ENCODE measurements at places on chromosomes 1 and 21.

- no peak for DNase-seq
Measured at GRCh38 chr1:54234284-54234683, 34.3 kb downstream of the MRPL37 start.

- DNase-seq = peak; percentile 33
Measured at GRCh38 chr1:171081314-171081753, 9.4 kb upstream of the FMO3 start.

DNA sequence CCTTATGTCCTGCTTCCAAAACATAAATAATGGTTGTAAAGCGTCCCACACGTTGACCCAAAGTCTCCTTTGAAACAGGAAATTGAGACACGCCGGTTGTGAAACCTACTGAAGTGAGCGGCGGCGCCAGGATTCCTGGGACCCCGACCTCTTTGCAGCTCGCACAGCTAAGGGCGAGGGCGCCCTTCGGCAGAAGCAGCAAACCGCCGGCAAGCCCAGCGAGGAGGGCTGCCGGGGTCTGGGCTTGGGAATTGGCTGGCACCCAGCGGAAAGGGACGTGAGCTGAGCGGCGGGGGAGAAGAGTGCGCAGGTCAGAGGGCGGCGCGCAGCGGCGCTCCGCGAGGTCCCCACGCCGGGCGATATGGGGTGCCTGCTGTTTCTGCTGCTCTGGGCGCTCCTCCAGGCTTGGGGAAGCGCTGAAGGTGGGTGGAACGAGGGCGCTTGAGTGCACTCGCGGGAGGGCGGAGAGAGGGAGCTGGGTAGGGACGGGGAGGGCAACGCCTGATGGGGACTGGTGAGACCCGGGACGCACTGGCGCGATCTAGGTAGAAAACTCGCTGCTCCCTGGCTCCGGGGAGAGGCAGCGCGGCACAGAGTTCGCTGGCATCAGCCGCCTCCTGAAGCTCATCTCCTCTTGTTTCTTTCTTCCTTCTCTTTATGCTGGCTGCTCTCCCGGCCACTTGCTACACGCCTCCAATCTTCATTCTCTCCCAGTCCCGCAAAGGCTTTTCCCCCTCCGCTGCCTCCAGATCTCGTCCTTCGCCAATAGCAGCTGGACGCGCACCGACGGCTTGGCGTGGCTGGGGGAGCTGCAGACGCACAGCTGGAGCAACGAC, at the start of gene CD1D:
TSS of gene CD1D (plus strand) at position 155 of the 836 bp plus-strand sequence. CDS start at position 362, 207 bp downstream.
- no peak for DNase-seq

DNA sequence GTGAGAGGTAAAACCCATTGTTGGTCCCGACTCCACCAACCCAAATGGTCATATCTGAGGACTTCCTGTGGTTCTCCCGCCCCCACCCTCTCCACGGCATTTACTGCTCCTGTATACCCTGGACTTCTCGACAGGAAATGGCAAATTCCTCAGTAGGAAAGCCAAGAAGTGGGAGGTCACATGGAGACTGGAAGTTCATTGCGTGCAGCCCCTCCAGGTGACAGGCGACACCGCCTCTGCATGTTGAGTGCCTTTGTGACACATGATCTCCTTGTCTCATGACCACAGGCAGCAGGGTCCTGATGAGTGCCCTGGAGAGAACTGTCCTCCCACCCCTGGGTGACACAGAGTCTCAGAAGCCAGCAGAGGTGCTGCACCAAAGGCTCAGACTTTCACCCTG, 24.2 kb downstream of the ERG start:
- DNase-seq = no peak

GRCh38 chr1:5887349-5887970, 104.8 kb downstream of the NPHP4 start:
- no peak for DNase-seq

DNA sequence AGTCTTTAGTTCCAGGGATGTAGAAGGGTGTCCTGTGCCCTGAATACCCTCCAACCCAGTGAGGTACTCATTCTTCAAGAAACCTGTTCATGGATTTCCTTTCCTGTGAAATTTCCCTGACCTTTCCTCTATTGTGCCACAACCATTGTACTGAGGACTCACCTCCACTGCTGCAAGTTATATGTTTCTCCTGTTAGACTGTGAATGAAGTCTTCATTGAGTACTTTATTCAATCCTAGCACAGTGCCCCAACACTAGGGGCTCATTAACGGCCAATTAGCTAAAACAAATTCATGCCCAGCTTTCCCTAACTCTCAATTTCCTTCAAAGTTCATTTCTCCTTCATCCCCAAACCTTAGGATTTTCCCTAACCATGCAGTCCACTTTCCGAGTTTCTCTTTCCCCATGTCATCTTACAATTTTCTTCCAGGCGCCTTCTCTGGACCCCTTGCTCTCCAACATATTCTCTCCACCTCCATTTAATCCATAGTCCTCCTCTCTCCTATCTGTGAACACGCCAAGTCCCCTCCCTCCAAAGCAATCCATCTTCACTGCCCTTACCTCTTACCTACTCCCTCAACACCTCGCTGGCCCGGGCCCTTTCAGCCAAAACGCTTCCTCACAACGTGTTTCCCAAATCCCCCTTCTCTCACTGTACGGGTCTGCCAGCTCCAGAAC, 1.3 kb downstream of the TRIM33 start:
- DNase-seq = no peak

- DNase-seq = no peak
Measured at GRCh38 chr1:6261615-6261995, 707 bp upstream of the GPR153 start.

GRCh38 chr1:212284332-212284743, 872 bp upstream of the PPP2R5A start:
- DNase-seq = no peak

DNA sequence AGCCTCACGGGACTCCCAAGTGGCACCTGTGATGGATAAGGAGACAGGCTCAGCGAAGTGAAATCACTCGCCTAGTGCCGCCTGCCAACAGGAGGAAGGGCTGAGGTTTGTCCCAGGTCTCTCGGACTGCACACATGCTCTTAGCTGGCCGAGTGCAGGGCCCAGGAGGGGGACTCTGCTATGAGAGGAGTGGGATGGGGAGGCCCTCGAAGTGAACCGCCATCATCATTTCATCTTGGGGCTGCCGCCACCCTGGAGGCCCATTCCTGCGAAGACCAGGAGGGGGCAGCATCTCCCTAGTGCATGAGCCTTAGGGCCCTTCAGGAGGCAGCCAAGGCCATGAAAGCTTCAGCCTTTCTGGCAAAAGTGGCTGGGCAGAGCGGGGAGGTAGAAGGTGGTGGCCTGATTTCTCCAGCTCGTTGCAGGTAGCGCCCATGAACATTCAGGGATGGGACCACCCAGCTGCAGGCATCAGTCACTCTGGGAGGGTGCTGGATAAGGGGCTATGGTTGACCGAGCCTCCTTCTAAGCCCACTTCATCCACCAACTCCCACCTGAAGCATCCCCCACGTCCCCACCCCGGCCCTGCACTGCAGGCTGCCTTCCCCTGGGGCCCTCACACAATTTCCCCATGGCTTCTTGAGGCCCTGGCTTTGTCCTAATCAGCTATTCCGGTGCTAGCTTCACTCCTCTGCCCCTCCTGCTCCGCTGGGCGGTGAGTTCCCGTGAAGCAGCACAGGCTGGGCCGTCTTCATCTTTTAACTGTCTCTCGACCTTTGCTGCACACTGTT, 17.2 kb upstream of the RASSF5 start:
- DNase-seq = no peak

GRCh38 chr1:178877896-178878295, 7.0 kb upstream of the ANGPTL1 start:
- no peak for DNase-seq

DNA sequence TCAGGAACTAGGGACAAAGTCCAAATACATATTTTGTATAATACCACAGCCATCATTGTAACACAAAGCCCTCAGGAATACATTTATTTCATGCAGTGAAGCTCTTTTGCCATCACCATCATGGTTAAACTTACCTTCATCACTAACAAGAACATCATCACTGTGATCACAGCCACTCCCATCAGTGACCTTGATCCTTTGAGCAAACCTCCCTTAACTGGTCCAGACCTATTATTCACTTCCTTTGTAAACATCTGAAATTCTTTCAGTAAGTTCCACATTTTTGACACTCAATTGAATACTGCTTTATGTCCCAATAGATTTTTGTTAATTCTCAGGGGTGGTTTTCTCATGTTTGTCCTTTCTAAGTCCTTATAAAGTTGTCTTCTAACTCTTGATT, 16.2 kb upstream of the KPRP start:
- no peak for DNase-seq

DNA sequence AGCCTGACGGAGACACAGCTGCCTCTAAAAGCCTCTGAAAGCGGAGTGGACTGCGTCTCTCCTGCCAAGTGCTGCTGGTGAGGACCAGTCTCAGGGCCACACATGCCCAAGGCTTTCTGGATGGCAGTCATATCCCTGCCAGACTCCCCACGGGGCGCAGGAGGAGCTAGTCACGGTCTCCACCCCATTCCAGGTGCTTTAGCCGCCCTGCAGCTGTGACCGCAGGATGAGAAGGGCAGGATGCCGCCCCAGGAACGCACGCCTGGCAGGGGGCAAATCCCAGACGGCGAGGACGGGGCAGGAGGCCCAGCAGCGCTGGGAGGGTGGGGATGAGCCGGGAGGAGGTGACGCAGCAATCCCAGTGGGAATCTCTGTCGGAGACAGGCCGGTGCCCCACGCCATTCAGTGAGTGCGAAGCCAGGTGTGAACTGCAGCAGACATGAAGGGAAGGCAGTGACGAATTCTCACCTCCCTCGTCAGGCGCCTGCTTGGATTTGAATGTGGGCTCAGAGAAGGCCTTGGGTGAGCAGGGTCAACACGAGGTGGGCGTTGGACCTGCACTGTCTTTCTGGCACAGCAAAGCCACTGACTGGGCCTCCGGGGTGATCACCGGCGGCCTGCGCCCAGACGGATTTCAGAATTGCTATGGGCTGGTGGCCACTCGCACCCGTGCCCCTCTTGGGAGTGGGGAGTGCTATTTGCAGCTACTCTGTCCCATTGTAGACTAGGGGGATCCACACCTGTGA, 38.5 kb upstream of the SLC19A1 start:
- no peak for DNase-seq

- peak; percentile 29 for DNase-seq
Measured at GRCh38 chr1:1000357-1001056, 610 bp upstream of the HES4 start.

DNA sequence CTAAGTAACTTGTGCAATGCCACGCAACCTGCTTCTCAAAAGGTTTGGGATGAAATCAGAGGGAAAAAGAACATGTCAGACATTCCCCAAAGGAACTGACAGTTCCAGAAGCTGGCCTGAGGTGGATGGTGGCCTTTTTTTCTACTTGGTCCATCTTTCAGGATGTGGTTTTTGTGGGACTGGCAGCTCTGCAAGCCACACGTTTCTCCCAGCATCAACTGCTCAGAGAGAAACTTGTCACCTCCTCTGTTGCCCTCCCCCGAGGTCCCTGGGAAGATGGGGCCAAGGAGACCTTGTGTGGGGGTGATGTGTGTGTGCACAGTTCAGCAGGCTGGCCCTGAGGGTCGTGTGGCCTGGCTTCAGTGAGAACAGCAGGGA, 2.5 kb upstream of the DHRS3 start:
- no peak for DNase-seq

GRCh38 chr1:9314111-9314510, 21.4 kb downstream of the SPSB1 start:
- DNase-seq = no peak

- DNase-seq = no peak
Measured at GRCh38 chr1:111742938-111743549, 3.8 kb upstream of the INKA2 start.

DNA sequence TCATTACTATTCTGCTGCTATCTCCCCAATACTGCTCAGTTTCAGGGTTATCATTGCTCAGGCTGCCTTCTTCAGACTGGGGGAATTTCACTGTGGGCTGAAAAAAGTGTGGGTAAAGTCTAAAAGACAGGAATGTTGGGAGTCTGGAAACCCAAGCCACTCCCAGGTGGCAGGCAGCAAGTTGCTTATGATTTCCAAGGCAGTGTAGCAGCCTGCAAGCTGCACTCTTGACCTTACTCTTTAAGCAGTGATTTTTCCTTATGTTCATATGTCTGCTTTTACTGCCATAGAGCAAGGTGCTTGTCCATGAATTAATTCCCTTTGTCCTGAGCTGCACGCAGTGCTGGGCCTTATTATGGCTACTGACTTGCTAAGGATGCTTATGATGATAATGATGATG, 53.1 kb downstream of the PHC2 start:
- DNase-seq = no peak

- no peak for DNase-seq
Measured at GRCh38 chr21:45505416-45506021, 36.7 kb downstream of the SLC19A1 start.

GRCh38 chr1:217622042-217622441, 8.8 kb downstream of the GPATCH2 start:
- DNase-seq = no peak

DNA sequence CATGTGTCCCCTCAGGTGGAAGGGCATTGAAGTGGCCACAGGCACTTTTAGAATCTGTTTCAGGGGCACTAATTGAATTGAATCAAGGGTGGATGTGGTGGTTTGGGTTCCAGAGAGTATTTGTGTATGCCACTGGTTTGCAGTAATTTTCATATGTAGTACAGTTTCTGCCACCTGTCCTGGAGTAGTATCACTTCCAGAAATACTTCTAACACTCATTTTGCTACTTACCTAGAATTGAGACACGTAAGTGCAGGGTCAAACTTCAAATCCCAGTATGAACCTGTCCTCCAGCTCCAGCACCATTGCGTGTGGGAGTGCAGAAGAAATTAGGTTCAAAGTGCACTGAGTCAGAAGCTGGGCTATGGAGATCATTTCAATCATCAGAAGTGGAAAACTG, 26.8 kb downstream of the RSPH1 start:
- DNase-seq = no peak

DNA sequence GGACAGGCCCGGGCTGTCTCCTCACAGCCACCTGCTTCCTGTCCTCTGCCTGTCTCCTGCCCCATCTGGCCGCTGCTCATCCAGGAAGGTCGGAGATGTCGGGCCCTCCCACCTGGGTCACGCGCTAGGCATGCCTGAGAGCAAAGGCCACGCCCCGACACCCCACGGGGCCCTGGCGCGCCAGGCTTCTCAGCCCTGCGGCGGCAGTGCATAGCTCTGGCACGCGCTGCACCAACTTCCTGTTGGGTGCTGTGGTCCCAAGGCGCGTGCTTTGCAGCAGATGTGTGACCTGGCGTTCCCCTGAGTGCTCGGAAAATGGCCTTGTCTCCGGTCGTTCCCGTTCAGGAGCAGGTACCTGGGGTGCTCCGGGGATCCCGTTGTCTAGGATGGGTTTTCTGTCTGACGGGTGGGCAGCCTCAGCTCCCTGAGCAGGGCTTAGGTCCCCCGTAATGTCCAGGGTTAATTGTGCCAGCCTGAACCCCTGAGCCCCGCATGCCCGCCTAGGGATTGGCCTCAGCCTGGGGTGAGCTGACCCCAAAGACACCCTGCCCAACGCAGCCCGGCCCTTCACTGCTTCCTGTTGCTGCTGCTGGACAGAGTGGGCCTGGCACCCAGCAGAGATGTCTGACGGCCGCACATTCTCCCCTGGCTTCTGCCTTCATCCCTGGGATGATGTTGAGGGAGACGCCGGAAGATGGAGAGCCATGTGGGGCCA, 19.4 kb upstream of the KCNAB2 start:
- no peak for DNase-seq

- no peak for DNase-seq
Measured at GRCh38 chr1:115295904-115296696, 41.9 kb downstream of the NGF start.

GRCh38 chr1:64917328-64917861, 49.0 kb downstream of the JAK1 start:
- DNase-seq = peak; percentile 99

- no peak for DNase-seq
Measured at GRCh38 chr1:209652873-209653401, 712 bp upstream of the LAMB3 start.

- no peak for DNase-seq
Measured at GRCh38 chr21:26826801-26827200, 18.4 kb downstream of the ADAMTS1 start.

- no peak for DNase-seq
Measured at GRCh38 chr1:77238462-77238861, 19.2 kb upstream of the PIGK start.

Data from AG09309 (cell line).